Osteocyte (in vitro differentiated cells): ENCODE measurements at places on chromosomes 2 and 18. TPM values are rescaled to one million over a fixed set of nuclear protein-coding genes. Genes with fewer than 3 reads are reported as not detected.

ROCK2 gene
- total RNA-seq = 49.6 and 56.4 TPM in 2 replicates

MAP3K19 gene
- total RNA-seq = not detected in 2 replicates

ZNF521 gene
- total RNA-seq = 52.2 and 57.1 TPM in 2 replicates

TMEFF2 gene
- total RNA-seq = 46.8 and 51.2 TPM in 2 replicates

TEX44 gene
- total RNA-seq = not detected in 2 replicates

- no peak overlapping the region for H3K4me3 ChIP-seq
- DNase-seq = peak; percentile 79
- no peak overlapping the region for H3K27ac ChIP-seq
- H3K4me1 ChIP-seq = no peaks in the 10 kb centered on the region
- no peaks in the 10 kb centered on the region for H3K36me3 ChIP-seq
- H3K27me3 ChIP-seq = peaks cover 28% of the 10 kb centered on the region
Observed at GRCh38 chr2:128781585-128782385, 463.1 kb upstream of the HS6ST1 start.

GRCh38 chr2:118431997-118432396, 343.7 kb downstream of the INSIG2 start:
- H3K4me1 ChIP-seq = no peaks in the 10 kb centered on the region
- no peak overlapping the region for H3K4me3 ChIP-seq
- H3K36me3 ChIP-seq = no peaks in the 10 kb centered on the region
- DNase-seq = no peak

DNA sequence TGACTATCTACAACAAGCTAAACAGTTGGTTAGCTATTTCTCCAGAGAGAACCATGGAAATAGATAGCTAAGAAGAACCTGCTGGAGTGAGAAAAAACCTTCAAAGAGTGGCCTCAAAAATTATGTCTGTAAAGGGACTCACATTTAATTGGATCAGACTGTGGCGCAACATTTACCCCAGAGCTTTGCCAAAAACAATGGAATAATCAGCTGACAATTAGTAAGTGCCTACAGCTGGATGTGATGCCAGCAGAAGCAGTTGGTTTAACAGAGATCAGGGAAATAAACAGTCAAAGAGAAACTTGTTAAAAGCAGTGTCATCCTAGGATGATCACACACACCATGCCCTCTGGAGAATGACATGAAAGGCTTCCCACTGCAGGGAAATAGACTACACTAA, 310.7 kb downstream of the CLIP4 start:
- peaks cover 6% of the 10 kb centered on the region for H3K4me1 ChIP-seq
- H3K27ac ChIP-seq = no peak overlapping the region
- H3K4me3 ChIP-seq = no peak overlapping the region

DNA sequence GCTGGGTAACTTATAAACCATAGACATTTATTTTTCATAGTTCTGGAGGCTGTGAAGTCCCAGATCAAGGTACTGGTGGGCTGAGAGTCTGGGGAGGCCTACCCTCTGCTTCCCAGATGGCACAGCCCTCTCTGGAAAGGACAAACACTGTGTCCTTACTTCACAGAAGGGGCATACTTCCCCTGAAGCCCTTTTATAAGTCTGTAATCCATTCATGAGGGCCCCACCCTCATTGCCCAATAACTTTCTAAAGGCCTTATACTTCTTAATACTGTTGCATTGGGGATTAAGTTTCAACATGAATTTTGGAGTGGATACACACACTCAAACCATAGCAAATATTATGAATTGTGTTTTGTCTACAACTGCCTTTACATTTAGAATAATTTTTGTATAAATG, 36.0 kb downstream of the ATIC start:
- H3K4me1 ChIP-seq = no peaks in the 10 kb centered on the region
- no peaks in the 10 kb centered on the region for H3K27me3 ChIP-seq
- no peak overlapping the region for H3K4me3 ChIP-seq
- peaks cover 60% of the 10 kb centered on the region for H3K36me3 ChIP-seq

DNA sequence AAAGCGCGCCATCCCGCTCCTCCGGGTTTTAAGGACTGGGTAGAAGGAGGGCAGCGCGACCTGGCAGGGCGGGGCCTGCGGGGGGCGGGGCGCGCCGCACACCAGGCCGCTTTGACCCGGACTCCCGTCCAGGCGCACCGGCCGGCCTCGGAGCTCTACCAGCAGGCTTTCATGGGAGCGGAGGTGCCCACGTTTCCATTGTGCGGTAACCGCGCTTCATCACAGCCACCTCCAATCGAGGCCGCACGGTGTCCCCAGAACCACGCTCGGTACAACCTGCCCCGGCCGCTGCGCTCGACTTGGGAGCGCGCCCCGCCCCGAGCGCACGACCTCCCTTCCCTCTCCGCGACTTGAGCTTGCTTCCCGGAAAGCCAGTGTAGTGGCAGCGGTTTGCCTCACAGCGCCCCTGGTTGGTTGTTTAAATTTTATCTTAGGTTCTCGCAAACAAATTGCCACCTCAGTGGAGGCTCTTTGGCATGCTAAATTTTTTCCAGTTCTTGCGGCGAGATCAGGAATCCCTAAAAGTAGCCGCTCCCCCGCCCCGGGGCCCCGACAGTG, 280 bp upstream of the CYP1B1 start:
- peaks cover 23% of the 10 kb centered on the region for H3K36me3 ChIP-seq
- H3K4me1 ChIP-seq = peaks cover 49% of the 10 kb centered on the region
- no peaks in the 10 kb centered on the region for H3K27me3 ChIP-seq
- H3K4me3 ChIP-seq = peak overlapping the region; percentile 75

GRCh38 chr2:175930504-175930903, 71.6 kb downstream of the LNPK start:
- no peak overlapping the region for H3K4me3 ChIP-seq
- H3K27ac ChIP-seq = no peak overlapping the region
- H3K4me1 ChIP-seq = no peaks in the 10 kb centered on the region
- no peak for DNase-seq
- no peaks in the 10 kb centered on the region for H3K27me3 ChIP-seq

- DNase-seq = no peak
- no peak overlapping the region for H3K4me3 ChIP-seq
- no peaks in the 10 kb centered on the region for H3K36me3 ChIP-seq
Observed at GRCh38 chr2:136207030-136207623, 89.2 kb upstream of the CXCR4 start.

- H3K36me3 ChIP-seq = no peaks in the 10 kb centered on the region
- DNase-seq = no peak
- H3K27me3 ChIP-seq = no peaks in the 10 kb centered on the region
- no peak overlapping the region for H3K27ac ChIP-seq
- H3K4me3 ChIP-seq = no peak overlapping the region
Observed at GRCh38 chr2:234874347-234875046, 77.3 kb upstream of the SH3BP4 start.
